ENCODE measurements at places on chromosomes 7 and 10. TPM values are rescaled to one million over a fixed set of nuclear protein-coding genes. Genes with fewer than 3 reads are reported as not detected.

GRCh38 chr7:98185101-98185500, 26.1 kb upstream of the BHLHA15 start:
- no peak for DNase-seq

DNA sequence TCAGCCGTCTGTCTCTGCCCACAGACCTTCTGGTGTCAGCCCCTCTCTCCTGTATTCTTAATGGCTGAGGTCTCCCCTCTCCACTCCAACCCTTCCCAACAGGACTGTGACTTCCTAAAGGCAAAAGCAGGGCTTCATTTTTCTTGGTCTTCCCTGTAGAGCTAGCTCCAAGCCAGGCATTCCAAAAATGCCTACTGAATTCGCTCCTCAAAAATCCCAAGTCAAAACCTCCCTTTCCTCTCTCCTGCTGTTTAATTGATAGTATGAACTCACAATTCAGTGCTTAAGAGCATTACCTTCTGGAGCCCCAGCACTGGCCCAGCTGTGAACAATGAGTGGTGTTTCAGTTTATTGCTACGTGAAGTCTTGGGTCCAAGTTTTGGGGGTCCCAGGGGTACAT, 628.4 kb downstream of the PARD3 start:
- no peak for DNase-seq

DNA sequence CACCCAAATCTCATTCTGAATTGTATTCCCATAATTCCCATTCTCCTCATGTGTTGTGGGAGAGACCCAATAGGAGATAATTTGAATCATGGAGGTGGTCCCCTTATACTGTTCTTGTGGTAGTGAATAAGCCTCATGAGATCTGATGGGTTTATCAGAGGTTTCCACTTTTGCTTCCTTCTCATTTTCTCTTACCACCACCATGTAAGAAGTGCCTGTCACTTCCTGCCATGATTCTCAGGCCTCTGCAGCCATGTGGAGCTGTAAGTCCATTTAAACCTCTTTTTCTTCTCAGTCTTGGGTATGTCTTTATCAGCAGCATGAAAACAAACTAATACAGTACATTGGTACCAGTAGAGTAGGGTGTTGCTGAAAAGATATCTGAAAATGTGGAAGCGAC, 98.2 kb upstream of the ASAH2 start:
- DNase-seq, result no peak

DNA sequence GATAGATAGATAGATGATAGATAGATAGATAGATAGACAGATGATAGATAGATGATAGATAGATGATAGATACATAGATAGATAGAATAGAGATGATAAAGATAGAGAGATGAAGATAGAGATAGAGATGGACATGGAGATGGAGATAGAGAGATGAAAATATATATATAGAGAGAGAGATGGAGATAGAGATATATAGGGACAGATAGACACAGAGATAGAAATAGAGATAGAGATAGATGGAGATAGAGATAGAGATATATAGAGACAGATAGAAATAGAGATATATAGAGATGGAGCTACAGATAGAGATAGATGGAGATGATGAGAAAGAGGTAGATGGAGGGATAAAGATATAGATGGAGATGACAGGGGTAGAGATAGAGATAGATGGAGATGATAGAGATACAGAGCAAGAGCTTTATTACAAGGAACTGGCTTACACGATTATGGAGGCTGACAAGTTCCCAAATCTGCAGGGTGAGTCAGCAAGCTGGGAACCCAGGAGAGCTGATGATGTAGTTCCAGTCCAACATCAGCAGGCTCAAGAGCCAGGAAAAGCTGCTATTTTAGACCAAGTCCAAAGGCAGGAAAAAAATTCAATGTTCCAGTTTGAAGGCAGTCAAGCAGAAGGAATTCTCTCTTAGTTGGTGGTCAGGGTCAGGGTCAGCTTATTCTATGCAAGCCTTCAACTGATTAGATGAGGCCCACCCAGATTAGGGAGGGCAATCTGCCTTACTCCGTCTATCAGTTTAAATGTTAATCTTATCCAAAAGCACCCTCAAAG, 37.1 kb downstream of the CAV1 start:
- no peak for DNase-seq

GRCh38 chr10:103580430-103580829, 86.9 kb downstream of the NEURL1 start:
- no peak for DNase-seq

DNA sequence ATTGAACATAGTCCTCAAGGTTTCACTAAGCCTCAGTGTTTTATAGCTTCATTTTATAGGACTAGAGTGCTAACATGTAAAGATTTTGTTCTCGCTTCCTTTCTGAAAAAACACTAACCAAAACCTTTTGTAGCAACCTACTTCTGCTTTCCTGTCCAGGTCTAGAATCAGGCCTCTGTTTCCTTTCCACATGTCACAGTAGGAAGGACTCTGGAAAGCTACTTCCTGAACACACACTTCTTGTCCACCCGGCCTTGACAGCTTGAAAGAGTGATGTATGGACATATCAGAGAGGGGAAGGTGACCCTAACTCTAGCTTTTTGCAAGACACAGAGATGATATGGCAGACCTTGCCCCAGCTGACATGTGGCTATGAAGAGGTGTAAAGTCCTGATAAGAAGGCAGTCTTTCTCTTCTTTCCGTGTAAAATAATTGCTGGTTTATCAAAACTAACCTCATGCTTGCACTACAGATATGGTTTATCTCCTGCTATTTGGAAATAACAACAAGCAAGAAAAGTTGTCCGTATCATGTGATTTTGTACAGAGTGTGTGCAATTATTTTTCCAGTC, 175.4 kb downstream of the SKAP2 start:
- no peak for DNase-seq

DNA sequence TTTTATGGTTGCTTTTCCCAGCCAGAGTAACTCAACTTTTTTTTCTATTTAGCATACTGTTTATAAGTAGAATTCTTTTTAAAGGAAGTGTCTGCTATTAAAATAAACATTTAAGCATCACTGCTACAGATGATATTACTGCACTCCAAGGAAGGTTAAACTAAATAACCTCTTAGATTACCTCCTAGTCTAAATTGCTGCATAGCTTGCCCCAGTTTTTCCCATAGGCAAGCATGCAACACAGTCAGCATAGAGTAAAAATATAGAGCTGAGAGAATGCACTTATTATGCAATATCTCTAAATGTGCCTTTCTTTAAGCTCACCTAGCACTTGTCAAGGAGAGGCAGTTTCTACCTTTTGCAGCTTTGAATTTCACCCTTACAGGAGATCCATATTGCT, 1392.4 kb upstream of the CELF2 start:
- DNase-seq, result no peak

- DNase-seq, result no peak
Measured at GRCh38 chr7:2886900-2887299, 42.8 kb upstream of the GNA12 start.

DNA sequence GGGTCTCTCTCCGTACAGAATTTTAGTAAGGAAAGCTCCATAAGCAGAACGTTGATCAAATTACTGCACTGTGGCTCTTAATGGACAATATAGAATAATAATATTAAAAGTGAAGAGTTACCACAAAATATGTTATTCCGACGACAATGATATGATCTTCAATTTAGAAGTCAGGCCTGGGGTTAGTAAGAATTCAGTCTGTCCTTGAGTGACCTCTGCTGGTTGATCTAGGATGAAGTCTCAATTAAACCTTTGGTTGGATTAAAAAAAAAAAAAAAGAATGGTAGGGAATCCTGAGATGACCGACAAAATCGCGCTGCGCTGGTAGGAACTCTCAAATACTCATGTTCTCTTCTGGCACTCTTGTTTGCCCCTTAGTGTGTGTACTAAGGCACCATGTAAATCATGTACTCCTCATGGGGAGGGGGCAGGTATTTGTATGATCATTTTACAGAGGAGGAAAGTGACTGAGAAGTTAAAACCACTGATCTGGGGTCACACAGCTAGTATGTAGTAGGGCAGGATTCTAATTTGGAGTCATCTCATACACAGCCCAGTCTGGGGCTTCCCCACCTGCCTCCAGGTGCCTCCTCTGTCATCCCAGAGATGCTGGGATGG, 161.3 kb upstream of the NPVF start:
- peak; percentile 81 for DNase-seq

- DNase-seq, result no peak
Measured at GRCh38 chr10:58415757-58416156, 30.5 kb downstream of the TFAM start.

DNA sequence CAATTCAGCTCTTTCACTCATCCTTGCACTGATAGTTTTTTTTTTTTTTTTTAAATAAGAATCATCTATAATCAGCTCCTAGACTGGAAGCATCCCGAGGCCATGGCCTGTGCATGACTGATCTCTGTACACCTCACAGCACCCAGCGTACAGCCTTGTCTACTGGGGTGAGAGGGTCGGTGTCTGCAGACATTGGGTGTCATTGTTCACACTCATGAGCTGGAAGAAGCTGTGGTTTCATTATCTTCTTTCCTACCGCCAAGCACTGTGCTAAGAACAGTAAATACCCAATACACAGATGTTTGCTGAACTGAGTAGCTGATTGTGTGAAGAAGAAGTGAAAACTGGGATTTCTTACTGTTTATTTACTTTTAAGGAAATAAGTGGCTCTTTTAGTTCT, 123.6 kb downstream of the CLEC2L start:
- DNase-seq, result no peak

DNA sequence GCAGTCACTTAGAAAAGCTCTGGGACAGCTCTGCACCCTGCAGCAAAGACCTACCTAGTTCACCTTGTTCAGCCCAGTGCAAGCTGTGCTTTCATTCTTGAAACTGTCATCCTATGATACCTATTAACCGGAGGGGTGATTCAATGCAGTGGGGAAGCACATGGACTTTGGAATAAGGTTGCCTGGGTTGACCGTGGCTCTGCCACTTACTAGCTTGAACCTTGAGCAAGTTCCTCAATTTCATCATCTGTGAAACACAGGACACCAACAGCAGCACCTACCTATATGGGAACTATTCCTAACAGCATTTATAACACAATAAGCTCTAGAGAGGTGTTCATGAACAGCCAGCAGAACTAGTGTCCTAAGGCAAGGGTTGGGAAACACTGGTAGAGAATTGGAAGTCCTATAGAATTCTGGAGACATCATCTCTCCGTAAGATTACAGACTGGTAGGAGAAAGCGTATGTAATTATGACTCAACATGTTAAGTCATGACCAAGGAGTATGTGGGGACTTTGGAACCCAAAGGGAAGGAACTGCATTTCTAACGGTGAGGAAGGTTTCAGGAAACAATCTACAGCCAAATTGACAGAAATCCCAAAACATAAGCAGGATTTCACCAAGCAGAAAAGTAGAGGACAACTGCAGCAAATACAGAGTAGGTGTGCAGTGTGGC, 270.0 kb downstream of the USP6NL start:
- DNase-seq, result no peak

- peak; percentile 41 for DNase-seq
Measured at GRCh38 chr10:62374862-62375710, 917 bp downstream of the ZNF365 start.

GRCh38 chr7:33623267-33623666, 282.1 kb upstream of the BMPER start:
- no peak for DNase-seq

- no peak for DNase-seq
Measured at GRCh38 chr10:84395581-84395980, 67.2 kb downstream of the CCSER2 start.

DNA sequence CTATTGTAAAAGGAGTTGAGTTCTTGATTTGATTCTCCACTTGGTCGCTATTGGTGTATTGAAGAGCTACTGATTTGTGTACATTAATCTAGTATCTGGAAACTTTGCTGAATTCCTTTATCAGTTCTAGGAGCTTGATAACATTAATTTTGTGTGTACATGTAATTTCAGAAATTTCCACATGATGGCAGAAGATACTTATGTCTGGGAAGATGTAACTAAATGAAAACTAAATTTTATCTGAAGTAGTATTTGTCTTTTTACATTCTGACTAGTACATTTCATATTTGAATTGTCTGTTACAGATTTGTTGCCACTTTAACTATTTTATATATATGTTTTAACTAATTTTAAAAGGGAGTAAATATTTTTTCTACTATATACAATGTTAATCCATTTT, 27.6 kb downstream of the SDHAF3 start:
- DNase-seq, result no peak

GRCh38 chr7:39691821-39692220, 68.4 kb downstream of the RALA start:
- no peak for DNase-seq

DNA sequence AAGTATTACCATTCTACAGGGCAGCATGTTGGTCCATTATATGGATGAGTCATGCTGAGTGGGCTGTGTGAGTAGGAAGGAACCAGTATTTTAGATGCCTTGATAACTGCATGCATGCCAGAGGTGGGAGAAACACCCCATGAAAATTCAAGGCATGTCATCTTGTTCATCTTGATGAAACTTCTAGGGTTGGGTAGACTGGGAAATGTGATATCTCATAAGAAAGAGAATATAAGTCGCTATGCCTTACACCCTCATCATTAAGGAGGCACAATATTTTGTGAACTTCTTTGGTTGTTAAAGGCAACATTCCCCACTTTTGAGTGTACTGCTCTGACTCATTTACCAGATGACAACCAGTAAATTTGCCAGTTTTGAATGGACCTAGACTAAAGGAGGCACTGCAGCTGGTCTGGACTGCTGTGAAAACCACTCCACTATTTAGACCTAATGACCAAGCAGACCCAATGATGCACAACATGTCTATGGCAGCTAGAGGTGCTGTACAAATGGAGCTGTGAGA, 48.0 kb downstream of the ZNF365 start:
- no peak for DNase-seq

DNA sequence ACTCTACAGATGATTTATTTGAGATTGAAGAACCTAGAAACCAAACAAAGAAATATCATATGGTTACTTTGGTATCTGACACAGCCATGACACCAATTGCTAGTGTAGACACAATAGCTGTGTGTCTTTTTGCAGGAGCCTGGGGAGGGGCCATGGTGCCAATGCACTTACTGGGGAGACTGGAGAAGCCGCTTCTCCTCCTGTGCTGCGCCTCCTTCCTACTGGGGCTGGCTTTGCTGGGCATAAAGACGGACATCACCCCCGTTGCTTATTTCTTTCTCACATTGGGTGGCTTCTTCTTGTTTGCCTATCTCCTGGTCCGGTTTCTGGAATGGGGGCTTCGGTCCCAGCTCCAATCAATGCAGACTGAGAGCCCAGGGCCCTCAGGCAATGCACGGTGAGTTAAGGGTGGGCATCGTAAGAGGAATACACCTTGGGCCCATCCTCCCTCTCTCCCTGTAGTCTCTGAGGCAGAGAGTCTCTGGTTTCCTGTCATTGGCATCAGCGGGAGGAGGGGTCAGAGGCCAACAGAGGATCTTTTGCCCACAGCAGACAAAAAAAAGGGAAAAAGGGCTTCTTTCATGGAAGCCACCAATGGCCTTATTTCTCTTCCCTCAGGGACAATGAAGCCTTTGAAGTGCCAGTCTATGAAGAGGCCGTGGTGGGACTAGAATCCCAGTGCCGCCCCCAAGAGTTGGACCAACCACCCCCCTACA, 1.2 kb downstream of the TMEM139 start:
- no peak for DNase-seq

GRCh38 chr10:13270877-13271551, 28.9 kb downstream of the PHYH start:
- DNase-seq, result no peak

GRCh38 chr10:824946-825345, 106.6 kb downstream of the LARP4B start:
- no peak for DNase-seq

Gene CLCN1
- total RNA-seq, result 0.08 TPM

Gene GHRHR
- not detected for total RNA-seq

Gene LEP
- 0.16 TPM for total RNA-seq

Gene TMEM139
- 18.5 TPM for total RNA-seq

Gene NUTM2E
- not detected for total RNA-seq

Gene GPR141
- 8.6 TPM for total RNA-seq

Gene OR9A2
- total RNA-seq, result not detected

Gene TRIM4
- 27.0 TPM for total RNA-seq

Gene CASTOR2
- 15.4 TPM for total RNA-seq

Gene EPHA1
- total RNA-seq, result 16.1 TPM
